Spinal cord (tissue), 10 donors: ENCODE measurements at places on chromosomes 7 and 10.

DNA sequence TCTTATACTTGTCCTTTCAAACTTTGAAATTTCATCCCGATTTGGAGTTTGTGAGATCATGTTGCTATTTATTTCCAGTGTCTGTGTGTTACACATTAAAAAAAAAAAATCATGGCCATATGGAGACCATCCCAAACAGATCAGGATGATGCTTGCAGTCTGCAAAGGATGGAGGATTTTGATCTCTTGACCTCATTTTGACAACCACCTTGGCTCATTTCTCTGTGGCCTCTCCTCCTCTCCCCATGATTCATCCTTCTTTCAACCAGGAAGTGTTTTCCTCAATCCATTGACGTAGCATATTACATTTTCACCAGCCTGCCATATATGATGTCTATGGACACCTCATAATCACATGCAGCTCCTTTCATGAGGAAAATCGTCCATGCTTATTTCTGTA, 68.9 kb upstream of the INSYN2A start:
- DNase-seq, result no peak

DNA sequence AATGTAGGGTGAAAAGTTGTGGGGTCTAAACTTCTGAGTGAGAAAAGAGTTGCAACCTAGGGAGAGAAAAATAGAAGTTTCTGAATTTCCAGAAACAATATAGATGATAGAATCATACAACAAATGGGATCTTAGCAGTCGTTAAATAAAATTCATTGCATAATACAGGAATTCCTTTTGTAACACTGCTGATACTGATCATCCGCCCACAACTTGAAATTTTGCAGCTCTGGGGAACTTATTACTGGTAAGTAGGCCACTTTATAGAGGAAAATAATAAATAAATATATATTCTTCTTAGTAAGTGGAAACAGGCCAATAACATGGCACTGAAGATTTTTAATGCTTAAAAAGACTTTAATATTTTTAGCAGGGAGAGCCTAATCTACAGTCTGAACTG, 81.9 kb upstream of the SMIM30 start:
- no peak for DNase-seq

DNA sequence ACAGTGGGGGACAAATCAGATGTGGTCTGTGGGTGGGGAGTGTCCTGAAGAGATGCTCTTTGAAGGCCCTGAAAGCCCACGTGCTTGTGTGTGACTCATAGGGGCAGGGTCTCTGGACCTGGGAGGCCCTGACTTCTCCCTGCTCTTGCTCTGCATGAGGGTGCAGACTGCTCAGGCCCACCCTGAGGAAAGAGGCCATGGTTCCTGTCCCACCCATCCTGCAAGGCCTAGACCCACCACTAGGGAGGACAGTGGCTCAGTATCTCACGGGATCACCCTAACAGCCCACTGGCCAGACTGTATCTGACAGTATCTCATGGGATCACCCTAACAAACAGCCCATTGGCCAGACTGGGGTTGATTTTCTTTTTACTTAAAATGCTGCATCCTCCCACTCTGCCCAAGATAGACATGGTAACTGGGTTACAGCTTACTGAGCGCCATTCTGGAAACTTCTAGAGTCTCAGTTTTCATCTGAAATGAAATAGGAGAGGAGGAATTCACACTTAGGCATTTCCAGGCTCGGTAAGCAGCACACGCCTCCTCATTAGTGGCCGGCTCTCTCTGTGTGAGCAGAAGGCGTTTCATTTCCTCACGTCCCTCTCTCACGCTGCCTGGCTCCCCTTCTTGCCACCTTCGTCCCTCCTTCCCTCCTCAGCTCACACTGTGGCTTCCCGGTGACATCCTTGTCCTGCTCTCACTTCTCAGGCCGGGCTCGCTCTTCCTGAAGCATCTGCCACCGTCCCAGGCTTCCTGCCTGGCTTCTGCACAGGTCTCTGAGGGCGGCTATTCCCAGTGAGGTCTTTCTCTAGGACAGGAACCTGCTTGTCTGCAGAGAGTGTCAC, 242.6 kb downstream of the GLRX3 start:
- no peak for DNase-seq

GRCh38 chr7:40276061-40276460, 141.3 kb downstream of the SUGCT start:
- no peak for DNase-seq

DNA sequence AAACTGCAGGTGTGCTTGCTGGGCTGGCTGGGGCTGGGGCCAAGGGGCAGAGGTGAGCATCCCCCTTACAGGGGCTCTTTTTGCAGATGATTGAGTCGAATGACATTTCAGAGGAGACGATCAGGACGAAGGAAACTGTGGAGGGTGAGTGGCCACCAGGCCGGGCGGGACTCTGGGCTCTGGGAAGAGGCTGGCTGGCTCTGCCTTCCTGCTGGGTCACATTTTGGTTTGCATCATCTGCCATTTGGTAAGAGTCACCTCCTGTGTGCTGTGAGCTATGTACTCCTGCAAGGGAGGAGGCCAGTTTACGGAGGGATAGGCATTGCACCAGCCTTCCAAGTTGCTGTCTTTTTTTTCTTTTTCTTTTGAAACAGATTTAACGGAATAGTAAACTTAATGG, 73.0 kb upstream of the GTF2IRD1 start:
- DNase-seq, result no peak

DNA sequence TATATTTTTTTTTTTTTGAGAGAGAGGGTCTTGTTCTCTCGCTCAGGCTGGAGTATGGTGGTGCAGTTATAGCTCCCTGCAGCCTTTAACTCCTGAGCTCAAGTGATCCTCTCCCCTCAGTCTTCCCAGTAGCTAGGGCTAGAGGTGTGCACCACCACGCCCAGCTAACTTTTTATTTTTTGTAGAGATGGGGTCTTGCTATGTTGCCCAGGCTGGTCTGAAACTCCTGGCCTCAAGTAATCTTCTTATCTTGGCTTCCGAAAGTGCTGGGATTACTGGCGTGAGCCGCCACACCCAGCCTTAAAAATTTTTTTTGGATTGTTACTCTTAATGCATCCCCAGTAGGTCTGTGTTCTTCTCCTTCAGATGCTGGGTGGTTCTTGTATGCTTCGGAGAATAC, 4.2 kb downstream of the UBTD1 start:
- no peak for DNase-seq

GRCh38 chr10:94353336-94353735, 9.4 kb downstream of the NOC3L start:
- DNase-seq, result no peak

DNA sequence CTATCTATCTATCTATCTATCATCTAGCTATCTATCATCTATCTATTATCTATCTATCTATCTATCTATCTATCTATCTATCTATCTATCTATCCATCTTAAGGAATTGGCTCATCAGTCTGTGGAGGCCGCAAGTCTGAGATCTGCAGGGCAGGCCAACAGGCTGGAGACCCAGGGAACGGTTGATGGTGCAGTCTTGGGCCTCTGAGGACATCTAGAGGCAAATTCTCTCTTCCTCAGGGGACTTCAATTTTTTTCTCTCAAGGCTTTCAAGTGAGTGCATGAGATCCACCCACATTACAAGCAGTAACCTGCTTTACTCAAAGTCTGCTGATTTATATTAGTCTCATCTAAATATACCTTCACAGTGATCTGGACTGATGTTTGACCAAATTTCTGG, 197.0 kb downstream of the GLRX3 start:
- DNase-seq, result no peak

- no peak for DNase-seq
These were observed 16.2 kb upstream of the PAX2 start for GRCh38 chr10:100728928-100729861.

DNA sequence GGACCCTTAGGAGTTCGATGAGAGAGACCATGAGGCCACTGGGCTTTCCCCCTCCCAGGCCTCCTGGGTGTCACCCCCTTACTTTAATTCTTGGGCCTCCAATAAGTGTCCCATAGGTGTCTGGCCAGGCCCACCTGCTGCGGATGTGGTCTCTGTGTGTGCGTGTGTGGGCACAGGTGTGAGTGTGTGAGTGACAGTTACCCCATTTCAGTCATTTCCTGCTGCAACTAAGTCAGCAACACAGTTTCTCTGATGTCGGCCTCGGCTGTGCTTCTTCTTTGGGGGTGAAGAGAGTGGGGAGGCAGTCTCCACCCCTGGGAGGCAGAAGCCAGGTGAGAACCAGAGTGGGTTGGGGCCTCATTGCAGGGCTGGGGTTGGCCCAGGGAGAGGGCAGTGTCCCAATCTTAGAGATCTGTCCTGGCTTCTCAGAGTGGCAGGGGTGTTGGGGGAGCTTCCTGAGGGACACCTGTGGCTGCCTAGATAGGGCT, 1.5 kb downstream of the PVRIG start:
- no peak for DNase-seq

- no peak for DNase-seq
These were observed 104.9 kb downstream of the KMT2E start for GRCh38 chr7:105118612-105119600.

DNA sequence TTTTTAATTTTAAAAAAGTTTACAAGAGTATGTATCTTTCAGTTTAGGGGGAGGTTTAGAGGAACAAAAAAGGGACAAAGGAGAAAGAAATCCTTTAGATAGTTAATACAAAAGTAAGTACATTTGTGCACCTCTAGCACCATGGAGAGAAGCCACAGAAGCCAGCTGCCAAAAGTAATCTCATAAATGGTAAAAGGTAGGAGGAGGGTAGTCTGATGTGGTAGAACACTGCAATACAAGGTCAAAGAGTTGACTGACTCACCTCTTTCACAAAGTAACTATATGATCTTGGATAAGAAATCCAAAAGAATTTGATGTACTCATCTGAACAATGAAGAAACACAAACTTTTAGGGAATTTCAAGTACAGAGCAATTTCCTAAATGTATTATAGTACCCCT, 68.1 kb downstream of the CNOT4 start:
- DNase-seq, result no peak

DNA sequence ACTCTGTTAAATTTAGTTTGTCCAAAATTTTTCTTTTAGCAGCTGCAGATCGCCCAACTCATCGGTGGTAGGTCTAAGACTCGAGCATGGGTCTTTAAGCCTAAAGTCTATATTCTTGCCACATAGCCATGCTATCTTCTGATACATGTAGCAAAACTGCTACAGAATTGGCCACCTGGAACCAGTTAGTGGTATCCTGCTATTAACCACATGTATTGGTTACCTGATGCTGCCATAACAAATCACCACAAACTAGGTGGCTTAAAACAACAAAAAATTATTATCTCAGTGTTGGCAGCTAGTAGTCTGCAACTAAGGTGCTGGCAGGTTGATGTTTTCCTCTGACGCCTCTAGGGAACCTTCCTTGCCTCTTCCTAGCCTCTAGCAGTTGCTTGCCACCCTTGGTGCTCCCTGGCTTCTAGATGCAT, 96.7 kb upstream of the PIK3CG start:
- DNase-seq, result no peak

- DNase-seq, result no peak
These were observed 276.9 kb downstream of the DOCK4 start for GRCh38 chr7:111929264-111929663.

DNA sequence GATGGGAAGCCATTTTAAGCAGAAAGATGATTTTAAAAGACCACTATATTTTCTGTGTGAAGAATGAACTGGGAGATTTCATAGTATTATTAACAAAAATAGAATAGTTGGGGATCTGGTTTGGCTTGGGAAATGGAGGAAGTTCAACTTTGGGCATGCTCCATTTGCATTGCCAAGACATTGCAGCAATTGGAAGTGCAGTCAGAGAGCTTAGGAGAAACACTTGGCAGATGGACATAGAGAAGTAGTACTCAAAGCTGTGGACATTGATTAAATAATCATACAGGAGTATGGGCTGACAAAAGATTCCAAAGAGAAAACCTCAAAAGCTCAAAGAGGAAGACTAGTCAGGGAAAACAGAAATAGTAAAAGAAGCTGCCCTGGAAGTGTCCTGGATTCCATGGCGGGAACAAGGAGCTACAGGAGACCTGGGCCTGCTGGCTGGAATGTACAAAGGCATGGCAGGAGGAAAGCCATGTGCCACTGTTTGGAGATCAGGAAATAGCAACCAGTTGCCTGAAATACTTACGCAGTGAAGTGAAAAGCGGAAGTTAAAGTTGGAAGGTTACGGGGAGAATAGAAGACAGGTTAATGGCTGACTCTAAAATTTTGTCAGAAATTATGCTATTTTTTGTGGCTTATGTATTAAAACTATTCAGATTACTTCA, 93.6 kb upstream of the MXI1 start:
- DNase-seq, result no peak

DNA sequence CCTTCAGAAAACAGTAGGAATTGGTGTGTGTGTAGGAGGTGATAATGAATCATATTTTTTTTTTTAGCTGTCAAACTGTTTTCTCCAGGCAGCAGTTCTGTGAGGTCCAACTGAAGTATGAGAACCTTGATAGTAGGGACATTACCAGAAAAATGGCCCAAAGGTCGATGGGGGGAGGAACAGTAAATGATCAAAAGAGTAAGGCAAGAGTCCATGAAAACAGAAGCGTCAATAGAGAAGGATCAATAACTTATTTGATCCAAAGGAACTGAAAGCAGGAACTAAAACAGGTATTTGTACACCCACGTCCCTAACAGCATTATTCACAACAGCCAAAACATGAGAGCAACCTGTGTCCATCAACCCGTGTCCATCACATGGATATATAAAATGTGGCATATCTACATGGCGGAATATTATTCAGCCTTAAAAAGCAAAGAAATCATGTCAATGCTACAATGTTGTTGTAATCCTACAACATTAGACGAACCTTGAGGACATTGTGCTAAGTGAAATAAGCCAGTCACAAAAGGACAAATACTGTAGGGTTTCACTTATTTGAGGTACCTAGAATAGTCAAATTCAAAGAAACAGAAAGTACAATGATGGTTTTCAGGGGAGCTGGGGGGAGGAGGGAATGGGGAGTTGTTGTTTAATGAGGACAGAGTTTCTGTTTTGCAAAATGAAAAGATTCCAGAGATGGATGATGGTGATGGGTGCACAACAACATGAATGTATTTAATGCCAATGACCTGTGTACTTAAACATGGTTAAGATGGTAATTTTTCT, 214.0 kb upstream of the KLF14 start:
- no peak for DNase-seq

GRCh38 chr7:96097835-96098234, 224.1 kb downstream of the SLC25A13 start:
- DNase-seq, result no peak

DNA sequence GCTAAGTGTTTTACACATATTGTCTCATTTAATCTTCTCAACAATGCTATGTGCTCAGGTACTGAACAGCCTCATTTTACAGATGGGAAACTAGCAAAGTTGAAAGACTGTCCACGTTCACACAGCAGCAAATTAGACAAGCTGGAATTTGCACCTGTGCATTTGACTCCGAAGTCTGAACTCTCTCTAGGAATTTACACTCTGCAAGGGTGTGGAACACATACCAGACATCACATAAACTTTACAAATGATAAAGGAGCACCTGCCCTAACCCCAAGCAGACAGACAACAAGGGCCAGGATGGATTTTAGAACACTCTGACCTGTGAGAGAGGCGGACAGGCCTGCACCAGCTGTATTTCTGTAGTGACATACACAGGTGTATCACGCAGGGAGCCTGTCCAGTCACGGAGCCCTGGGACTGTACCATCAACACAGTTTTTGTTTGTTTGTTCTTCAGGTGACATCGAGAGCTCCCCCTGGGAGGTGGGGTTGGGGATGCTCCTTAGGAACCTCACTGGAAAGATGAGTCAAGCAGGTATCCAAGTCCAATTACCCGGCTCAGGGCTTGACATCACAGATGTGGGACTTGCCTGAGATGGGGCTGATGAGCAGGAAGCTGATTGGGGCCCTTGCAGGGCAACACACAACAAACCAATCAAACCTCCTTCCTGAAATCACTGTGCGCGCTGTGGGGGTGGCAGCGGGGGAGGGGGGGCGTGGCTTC, 31.0 kb downstream of the MKI67 start:
- no peak for DNase-seq
